ENCODE measurements at places on chromosomes 1 and 21.

DNA sequence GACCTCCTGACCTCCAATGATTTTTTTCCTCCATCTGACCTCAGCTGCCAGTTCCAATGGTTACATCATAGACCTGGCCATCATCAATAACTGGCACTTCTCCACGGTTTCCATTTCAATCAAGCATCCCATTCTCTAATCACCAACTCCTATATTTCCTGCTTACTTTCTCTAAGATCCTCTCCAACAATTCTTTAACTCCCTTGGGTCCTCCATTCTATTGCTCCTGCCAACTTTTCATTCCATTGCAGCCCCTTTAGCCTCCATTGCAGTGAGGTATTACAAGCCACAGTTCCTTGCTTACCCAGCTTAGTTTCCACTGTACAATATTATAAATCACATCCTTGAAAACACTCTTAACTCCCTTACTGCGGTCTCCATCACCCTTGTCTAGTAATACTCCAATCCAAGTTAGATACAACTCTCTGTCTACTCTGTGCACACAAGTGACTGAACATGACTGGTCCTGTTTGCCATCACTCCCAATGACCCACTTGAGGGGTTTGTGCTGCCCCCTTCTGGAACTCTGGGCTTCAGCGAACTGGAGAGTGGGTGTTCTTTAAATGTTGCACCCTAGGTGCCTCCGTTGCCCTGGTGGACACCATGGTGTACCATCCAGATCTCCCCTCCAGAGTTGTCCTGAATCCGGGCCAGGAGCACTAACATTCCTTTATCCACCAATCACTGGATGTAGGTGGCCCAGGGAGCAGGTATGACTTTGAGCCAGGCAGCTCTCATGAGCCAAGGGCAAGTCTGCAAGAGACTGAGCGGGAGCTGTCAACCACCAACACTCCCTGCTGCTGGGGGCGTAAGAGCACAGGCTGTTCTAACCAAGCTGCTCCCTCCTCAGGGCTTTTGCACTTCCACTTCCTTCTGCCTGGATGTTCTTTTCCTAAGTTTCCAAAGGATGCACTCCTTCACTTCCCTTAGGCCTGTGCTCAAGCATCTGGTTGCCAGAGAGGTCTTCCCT, 3.7 kb upstream of the FNDC7 start:
- peak; percentile 52 for DNase-seq

DNA sequence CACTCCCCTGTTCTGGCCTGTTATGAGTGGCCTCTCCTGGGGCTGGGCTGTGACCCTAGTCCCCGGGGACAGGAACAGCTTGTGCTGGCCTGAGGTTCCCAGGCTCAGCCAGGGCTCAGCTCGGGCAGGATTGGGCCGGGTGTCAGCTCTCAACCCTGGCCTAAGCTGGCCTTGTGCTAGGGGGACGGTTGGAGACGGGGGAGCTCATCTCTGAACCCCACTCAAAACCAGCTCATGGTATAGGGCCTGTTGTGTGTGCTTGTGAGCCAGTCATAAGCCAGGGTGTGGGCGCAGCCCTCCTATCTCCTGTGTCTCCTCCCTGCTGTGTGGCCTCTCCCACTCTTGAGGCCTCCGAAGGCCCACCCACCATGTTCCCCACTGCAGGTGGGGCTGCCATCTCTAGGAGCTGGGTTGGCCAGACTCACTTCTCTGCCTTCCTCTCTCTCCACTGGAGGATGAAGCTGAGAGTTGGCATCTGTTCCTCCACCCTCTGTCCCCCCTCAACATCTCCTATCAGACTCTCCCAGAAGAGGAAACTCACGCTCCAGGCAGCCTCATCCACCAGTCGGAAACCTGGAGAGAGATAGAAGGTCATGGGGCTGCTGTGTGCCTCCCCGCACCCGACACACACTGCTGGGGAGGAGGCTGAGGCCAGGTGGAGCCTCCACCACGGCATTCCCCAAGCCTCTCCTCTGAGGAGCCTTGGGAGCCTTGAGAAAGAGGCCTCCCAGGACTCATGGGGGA, 1.4 kb downstream of the PEAR1 start:
- DNase-seq, result peak; percentile 29

DNA sequence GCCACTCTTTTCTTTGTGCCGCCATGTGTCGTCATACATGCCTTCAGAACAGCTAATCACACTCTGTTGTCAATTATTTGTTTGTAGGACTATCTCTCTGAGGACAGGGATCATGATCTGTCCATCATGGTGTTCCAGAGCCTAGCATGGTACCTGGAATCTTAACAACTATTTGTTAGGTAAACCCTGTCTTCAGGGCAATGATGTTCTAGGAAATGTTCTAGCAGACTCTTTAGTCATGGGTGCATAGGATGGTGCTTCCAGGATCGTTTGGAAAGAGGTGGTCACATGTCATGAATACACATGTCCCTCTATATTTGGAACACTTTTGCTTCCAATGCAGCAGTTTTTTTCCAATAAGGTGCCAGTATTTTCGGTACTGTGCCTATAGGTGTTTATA, 18.2 kb upstream of the KIAA0040 start:
- DNase-seq, result no peak

- no peak for DNase-seq
Observed at GRCh38 chr1:167460836-167461235, 57.5 kb downstream of the CD247 start.

- no peak for DNase-seq
Observed at GRCh38 chr1:40722622-40723021, 31.1 kb downstream of the NFYC start.

GRCh38 chr1:90370686-90371447, 346.2 kb downstream of the BARHL2 start:
- no peak for DNase-seq

- DNase-seq, result no peak
Observed at GRCh38 chr1:21927533-21928237, 9.4 kb downstream of the HSPG2 start.

DNA sequence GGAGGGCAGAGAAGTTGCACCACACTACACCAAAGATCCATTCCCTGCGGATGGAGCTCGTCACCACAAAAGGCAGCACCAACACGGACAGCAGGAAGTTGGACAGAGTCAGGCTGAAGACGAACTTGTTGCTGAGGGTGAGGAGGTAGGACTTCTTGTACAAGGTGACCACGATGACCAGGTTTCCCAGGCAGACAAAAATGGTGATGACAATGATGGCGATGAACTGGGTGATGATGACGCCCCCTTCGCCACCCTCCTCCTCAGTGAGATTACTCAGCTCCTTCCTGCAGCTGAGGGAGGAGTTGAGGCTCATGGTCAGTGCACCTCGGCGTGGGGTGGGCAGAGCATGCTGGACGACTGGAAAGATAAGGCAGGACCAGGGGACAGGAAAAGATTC, 32.2 kb downstream of the GPR161 start:
- no peak for DNase-seq

GRCh38 chr1:243254233-243254926, 701 bp downstream of the CEP170 start:
- DNase-seq, result peak; percentile 58

GRCh38 chr1:57249511-57249910, 174.3 kb downstream of the DAB1 start:
- no peak for DNase-seq

GRCh38 chr21:45029298-45029947, 45.0 kb upstream of the ADARB1 start:
- peak; percentile 86 for DNase-seq

GRCh38 chr21:32499249-32500055, 85.9 kb downstream of the TCP10L start:
- peak; percentile 64 for DNase-seq

DNA sequence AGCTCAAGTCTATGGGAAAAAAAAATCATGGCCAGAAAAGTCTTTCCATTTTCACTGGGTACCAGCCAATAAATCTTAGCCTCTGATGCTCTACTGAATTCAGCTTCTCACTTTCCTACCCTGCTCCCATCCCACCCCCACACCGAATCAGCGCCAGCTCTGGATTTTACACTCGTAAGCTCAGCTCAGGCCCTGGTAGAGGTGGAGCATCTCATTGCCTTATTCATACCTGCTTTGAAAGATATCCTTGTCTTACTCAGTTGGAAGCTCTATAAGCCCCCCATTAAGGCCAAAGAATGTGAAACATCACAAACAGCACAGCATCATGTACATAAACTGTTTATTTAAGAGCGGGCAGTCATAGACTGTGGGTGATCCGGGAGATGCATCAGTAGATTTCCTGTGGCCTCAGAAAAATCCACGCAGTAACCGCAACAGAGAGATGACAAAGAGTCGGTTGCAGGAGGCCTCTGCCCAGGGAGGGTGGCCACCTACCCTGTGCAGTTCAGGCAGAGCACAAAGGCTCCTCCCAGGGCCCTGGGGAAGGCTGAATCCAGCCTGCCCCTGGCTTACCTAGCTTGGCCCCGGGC, 36.4 kb upstream of the ETS2 start:
- DNase-seq, result no peak

GRCh38 chr1:10252508-10252907, 42.1 kb downstream of the KIF1B start:
- peak; percentile 19 for DNase-seq

DNA sequence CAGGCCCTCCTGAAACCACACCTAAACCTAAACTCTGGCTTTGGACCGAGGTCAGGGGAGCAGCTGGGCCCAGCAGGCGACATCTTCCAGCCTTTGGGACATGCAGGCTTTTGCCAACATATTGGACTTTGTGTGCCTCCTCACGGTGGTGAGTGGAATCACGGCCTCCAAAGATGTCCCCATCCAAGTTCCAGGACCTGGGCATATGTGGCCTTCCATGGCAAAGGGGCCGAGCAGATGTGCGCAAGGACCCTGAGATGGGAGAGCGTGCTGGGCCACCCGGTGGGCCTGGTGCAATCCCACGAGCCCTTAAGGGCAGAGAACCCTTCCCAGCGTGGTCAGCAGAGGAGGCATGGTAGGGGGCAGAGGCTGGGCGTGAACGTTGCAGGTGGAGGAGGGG, 160.8 kb upstream of the C1orf174 start:
- DNase-seq, result peak; percentile 34

DNA sequence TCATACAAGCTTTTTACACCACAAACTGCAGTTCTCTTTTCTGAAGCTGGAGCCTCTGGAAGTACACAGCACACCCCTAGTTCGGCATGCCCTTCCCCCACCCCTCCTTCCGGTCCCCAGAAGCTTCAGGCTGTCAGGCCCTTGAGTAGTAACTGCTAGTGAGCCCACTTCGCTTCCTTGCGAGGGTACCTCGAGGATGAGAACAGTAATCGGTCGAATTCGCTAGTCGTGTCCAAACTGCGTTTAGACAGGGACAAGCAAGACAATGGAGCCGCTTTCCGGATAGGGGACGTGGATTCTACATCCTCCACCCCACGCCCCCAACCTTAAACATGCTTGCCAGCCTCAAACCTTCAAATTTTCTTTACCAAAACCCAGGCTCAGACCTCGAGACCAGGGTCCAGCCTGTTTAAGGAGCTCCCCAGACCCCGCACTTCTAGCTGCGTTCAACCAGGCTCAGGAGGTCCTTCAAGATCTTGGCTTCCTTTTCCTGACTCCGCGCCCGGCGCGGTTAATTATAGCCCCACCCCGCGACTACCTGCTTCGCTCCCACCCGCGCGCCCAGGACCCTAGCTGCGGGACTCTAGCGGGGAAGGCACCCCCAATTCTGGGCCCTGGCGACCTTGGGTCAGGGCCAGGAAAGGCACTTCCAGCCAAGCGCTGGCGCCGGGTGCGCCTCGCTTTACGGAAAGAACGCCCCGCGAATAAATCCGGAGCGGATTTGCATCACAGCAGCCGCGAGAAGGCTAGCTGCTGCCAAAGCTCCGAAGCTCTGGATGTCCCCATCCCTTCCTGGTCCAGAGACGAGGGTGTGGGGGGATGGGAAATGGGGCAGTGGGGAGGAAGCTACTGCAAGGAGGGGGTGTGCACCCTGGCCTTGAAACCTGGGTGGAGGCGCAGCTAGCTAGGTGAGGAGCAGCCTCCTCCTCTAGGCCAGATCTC, 8.1 kb upstream of the TSPAN1 start:
- DNase-seq, result no peak

- DNase-seq, result no peak
Observed at GRCh38 chr1:184755226-184756065, 788 bp upstream of the EDEM3 start.

- DNase-seq, result no peak
Observed at GRCh38 chr1:27531959-27532685, 42.2 kb upstream of the WASF2 start.

GRCh38 chr1:170674239-170674638, 10.3 kb downstream of the PRRX1 start:
- no peak for DNase-seq

GRCh38 chr1:153791648-153792253, 16.5 kb downstream of the SLC27A3 start:
- peak; percentile 73 for DNase-seq

GRCh38 chr21:45138199-45139002, 64.0 kb downstream of the ADARB1 start:
- DNase-seq, result peak; percentile 79

- DNase-seq, result no peak
Observed at GRCh38 chr1:93349231-93350135, 3.8 kb downstream of the DR1 start.

- no peak for DNase-seq
Observed at GRCh38 chr1:175158170-175158591, 34.4 kb downstream of the KIAA0040 start.

DNA sequence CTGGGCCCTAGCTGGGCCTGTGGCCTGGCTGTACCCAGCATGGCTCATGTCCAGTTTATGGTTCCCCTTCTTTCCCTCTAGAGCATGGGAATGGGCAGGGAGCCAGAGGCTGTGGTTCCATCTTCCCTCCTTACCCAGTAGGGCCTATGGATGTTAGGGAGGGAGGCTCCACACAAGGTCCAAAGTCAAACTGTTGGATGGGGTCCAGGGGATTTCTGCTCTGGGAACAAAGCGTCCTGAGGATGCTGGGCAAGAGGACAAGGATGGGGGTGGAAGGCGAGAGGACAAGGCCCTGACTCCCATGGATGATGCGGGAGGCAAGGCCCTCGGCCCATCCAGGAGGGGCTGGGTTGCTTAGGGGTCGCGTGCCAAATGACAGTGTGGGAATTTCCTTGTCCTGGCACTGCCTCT, 17.3 kb downstream of the CSF1 start:
- DNase-seq, result no peak

GRCh38 chr1:67605209-67605780, 79.7 kb upstream of the GADD45A start:
- peak; percentile 37 for DNase-seq

Data from ELF-1 (cell line).